GM13976 (cell line): ENCODE measurements at places on chromosomes 3 and 15.

DNA sequence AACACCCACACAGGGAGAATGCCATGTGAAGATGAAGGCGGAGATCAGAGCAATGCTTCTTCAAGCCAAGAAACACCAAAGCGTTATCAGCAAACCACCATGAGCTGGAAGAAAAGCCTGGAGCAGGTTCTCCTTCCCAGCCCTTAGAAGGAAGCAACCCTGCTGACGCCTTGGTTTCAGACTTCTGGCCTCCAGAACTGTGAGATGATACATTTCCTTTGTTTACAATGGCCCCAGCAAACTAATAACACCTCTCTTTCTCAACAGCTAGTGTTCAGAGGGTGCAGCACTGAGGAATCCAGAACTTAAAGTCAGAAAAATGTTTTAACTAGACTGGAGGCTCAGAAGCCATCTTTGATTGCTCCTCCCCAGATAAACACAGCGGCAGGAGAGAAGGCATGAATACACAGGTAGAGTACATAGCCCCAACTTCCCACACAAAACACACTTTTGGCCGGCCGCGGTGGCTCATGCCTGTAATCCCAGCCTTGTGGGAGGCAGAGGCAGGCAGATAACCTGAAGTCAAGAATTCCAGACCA lies 132.4 kb upstream of the LPP start:
- DNase-seq: no peak

DNA sequence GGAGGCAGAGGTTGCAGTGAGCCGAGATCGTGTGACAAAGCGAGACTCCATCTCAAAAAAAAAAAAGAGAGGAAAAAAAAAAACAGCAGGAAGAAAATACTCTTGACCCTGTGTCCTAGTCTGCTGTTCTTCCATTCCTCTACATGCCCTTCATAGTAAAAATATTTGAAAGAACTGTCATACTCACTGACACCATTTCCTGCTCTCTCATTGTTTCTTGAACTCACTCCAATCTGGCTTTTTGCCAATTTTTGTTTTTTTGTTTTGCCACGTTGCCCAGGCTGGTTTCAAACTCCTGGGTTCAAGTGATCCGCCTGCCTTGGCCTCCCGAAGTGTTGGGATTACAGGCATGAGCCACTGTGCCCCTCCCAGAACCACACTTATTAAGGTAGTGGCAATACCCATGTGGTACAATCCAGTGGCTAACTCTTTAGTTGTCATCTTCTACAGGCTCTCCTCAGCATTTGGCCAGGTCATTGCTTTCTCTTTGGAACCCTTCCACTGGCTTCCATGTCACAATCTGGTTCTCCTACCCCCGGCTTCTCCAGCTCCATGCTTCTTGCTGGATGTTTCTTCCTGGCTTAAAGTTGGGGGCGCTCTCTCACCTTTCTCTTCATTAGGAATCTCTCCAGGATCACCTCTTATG lies 238.2 kb upstream of the C2CD4B start:
- no peak for DNase-seq

DNA sequence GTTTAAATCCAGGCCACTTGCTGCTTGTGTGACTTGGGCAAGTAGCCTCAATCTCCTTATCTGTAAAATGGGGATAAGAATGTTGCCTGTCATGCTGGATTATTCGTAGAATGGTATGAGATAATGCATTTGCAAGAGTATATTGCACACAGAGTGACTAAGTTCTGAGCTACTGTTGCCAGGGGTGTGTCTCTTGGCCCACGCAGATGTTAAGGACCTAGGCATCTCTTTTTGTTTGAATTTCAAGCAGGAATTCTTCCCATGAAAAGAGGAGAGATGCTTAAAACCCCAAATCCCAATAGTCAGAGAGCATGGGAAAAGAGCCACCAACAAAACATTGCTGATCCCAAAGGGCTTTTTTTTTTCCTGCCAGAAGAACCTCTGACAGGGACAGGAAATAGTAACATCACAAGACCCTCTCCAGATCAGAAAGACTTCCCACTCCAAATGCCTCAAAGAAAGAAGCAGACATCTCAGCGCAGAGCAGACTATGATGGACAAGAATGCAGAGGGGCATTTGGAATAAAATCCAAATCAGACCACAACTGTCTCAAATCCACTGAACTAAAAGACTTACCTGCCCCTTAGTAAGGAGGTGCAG lies 90.5 kb downstream of the MRPL46 start:
- no peak for DNase-seq

- DNase-seq: no peak
Measured at GRCh38 chr3:159123877-159124276, 322.0 kb downstream of the MFSD1 start.

DNA sequence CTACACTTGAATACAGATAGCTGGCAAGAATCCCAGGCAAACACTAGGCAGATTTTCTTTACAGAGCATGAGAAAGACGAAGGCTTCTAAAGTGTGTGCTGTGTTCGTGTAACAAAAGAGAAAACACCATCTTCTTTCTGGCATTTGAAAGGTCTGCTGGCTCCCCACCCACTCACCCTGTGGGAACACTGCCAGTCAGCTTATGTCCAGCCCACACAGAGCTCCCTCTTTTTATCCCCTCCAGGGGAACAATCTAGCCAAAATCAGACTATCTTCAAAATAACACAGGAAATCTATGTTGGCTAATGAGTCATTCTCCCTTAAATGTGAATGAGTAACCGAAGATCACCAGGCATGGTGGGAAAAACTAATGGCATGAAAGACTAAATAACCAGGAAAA lies 45.6 kb upstream of the PAQR5 start:
- DNase-seq: no peak

DNA sequence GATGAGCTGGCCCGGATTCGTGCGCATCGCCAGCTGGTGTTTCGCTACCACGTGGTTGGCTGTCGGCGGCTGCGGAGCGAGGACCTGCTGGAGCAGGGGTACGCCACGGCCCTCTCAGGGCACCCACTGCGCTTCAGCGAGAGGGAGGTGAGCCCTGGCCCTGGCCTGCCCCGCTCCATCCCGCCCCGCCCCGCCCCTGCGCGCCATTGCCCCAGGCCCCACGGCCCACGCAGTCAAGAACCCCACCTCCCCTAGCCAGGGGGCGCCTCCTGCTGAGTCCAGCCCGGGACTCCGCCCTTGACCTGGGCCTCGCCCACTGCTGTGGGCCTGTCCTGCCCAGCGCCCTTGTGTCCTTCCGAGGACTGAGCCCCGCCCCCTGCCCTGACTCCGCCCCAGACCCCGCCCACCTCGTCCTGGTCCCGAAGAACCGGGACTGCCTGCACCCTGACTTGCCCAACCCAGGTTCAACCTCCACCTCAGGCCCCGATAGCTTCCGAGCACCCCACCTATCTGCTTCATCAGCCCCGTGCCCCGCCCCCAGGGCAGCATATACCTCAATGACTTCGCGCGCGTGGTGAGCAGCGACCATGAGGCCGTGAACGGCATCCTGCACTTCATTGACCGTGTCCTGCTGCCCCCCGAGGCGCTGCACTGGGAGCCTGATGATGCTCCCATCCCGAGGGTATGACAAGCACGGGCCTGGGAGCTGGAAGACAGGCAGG lies 14.8 kb downstream of the NT5DC2 start:
- DNase-seq: no peak

GRCh38 chr3:82329300-82329699 lies 567.9 kb upstream of the GBE1 start:
- DNase-seq: no peak
